ENCODE measurements at places on chromosomes 4 and X.

DNA sequence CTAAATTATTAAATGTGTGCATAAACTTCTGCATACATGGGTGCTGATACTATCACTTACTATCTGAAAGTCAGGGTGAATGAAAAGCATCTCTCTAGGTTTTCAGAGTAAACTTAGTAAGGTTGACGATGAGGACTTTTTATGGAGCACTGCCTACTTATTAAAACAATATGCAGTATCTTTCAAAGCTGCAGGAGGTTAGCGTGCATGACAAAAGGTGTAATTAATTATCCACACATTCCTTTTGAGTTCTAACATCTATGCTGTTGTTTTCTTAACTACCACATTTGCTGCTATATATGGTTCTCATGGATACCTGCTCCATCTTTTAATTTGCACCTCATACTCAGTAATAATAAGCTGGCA is 256.2 kb downstream of the FSTL5 start:
- DNase-seq, result peak; percentile 20

DNA sequence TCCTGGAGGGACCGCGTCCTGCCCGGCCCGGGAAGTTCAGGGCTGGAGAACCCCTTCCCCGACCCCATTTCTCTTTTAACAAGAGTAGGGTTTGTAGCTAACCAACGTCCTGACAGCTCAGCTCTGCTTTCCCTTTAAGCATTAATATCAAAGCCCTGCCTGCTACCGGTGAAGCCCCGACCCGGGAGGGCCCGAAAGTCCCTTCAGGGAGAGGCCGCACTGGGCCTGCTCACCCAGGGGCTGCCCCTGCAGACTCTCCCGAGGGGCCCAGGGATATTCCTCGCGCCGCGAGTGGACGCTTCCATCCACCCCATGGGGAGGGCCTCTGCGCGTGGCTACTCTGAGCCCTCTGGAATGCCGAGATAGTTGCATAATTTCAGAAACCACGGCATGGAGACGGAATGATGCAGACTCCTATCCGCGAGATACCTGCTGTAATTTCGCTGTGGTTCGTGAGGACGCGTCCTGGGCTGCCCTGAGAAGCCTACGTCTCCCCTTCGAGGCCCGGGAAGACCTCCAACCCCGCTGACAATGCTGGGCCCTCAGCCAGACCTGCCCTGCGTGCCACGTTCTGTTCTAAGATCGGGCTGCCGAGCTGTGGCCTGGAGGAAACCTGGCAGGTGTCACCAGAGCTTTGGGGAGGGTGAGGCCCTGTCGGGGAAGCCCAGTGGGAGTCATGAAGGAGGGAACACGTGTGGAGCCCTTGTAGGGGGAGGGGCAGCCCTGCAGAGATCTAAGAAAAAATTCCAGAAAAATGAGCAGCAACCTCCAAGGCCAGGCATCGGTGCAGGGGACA is 999 bp upstream of the CTBP1 start:
- DNase-seq, result peak; percentile 71

DNA sequence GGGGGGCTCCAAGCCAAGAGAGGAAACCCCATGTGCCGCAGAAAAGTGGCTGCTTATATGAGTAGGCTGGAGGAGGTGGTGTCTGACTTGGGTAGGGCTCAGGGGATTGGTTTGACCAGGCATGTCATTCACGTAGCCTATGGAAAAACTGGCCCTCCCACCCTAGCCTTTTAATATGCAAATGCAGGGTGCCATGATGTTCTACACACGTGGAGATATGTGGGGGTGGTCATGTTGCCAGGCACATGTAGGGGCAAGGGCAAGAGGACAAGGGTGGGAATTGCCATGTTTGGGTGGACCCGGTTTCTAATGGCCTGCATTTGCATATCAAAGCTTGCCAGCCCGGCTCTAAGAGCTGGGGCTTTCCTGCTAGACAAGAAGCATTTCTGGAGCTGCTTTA is 86.9 kb upstream of the SHISA3 start:
- no peak for DNase-seq

DNA sequence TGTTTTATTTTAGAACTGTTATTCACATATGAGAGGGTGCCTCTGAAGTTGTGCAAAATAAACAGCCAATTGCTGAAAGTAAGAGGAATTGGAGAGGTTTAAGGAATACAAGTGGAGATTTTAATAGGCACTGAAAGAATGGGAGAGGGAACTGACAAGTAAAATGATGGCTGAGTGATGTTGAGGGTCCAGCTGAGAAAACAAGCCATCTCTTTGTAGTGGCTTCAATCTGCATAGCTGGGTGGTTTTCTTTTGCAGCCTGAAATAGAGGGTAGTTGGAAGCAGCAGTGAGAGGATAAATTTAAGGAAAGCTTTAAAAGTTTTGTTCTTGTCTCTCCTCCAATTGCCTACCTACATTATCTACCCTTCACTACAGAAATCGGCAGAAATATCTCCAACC is 106.7 kb upstream of the DGKK start:
- no peak for DNase-seq

GRCh38 chr4:173543266-173543665 is 13.2 kb upstream of the HAND2 start:
- no peak for DNase-seq

GRCh38 chr4:86675548-86675947 is 81.4 kb downstream of the PTPN13 start:
- no peak for DNase-seq

- no peak for DNase-seq
Observed at GRCh38 chr4:91961504-91961903, 342.3 kb upstream of the GRID2 start.

- DNase-seq, result no peak
Observed at GRCh38 chr4:68773699-68774098, 42.1 kb upstream of the UGT2B10 start.

GRCh38 chr4:16117164-16117563 is 33.3 kb upstream of the PROM1 start:
- DNase-seq, result no peak

- peak; percentile 4 for DNase-seq
Observed at GRCh38 chr4:119833611-119834010, 205.0 kb upstream of the PDE5A start.

DNA sequence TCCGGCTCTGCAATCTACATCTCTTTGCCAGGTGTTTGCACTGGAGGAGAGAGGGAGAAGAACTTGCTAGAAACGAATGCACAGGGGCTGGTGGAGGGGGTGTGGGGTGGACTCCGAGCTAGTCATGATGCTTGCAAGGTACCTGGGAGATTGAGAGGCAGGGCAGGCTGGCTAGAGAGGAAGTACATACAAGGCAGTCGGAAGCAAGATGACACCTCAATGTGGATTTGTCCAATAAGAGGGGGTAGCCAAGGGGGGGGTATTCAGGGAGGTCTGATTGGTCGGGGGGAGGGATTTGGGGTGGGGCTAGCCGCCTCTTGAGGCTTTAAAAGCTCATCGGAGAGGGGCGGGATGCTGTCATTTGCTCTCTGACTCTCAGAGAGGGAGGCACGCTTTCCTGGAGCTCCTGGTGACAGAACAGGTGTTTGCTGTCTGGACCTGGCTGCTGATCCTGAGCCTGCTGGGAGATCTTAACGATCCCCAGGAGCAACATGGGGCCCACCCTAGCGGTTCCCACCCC is at the start of gene GPR50:
Gene GPR50 (plus strand): TSS at position 354 of the 520 bp plus-strand sequence. CDS start 138 bp downstream, at position 492.
- DNase-seq, result no peak
